ENCODE measurements at places on chromosomes 12 and 14. TPM values are rescaled to one million over a fixed set of nuclear protein-coding genes. Genes with fewer than 3 reads are reported as not detected.

Gene YAF2
- total RNA-seq, result 11.1 TPM

Gene VRTN
- not detected for total RNA-seq

Gene LRRIQ1
- total RNA-seq, result 0.44 TPM

Gene GPR65
- under 0.01 TPM for total RNA-seq

Gene NTN4
- 11.1 TPM for total RNA-seq

Gene WNT1
- not detected for total RNA-seq

Gene TAS2R50
- total RNA-seq, result 6.8 TPM

Gene CPNE6
- not detected for total RNA-seq

Gene CCDC88C
- total RNA-seq, result 0.15 TPM

Gene IAPP
- total RNA-seq, result not detected

Gene CD163
- total RNA-seq, result not detected

Gene CCDC38
- not detected for total RNA-seq

Gene RNASE2
- not detected for total RNA-seq

Gene FLRT2
- 6.4 TPM for total RNA-seq

Gene DTX1
- not detected for total RNA-seq

Gene SLC39A5
- total RNA-seq, result not detected

Gene C12orf75
- 79.7 TPM for total RNA-seq

Gene TMEM121
- total RNA-seq, result 13.2 TPM

Gene AMIGO2
- 1.2 TPM for total RNA-seq

Gene CCDC196
- not detected for total RNA-seq

Gene MANSC4
- total RNA-seq, result not detected

Gene SOCS4
- total RNA-seq, result 13.2 TPM

Gene LYZ
- total RNA-seq, result not detected

Gene DHRS2
- not detected for total RNA-seq

Gene RILPL2
- total RNA-seq, result 4.0 TPM

Gene EPYC
- not detected for total RNA-seq

Gene SYNJ2BP
- 18.0 TPM for total RNA-seq

Gene TMEM253
- 0.33 TPM for total RNA-seq

Gene POTEM
- not detected for total RNA-seq

Gene ADGRD1
- total RNA-seq, result 1.9 TPM

Gene KRT85
- not detected for total RNA-seq

Gene KERA
- not detected for total RNA-seq

Gene SERPINA3
- total RNA-seq, result 0.15 TPM

Gene ATL1
- total RNA-seq, result 13.8 TPM

Gene LRIG3
- 211 TPM for total RNA-seq

Gene CCDC175
- not detected for total RNA-seq

Gene MORN3
- 0.33 TPM for total RNA-seq

Gene CHGA
- not detected for total RNA-seq

Gene SLC6A15
- total RNA-seq, result 30.0 TPM

Gene CD4
- 0.15 TPM for total RNA-seq

Gene AHNAK2
- 407 TPM for total RNA-seq

Gene BMP4
- 14.8 TPM for total RNA-seq

Gene PRB2
- total RNA-seq, result not detected

Gene SLC15A4
- 53.8 TPM for total RNA-seq

Gene CACNA1C
- 28.1 TPM for total RNA-seq

Gene NEUROD4
- not detected for total RNA-seq

Gene MSI1
- total RNA-seq, result not detected

Gene ASB2
- total RNA-seq, result 0.50 TPM

Gene RNF212B
- total RNA-seq, result not detected

Gene FGF6
- total RNA-seq, result not detected

Gene HOXC12
- not detected for total RNA-seq

Gene DNAJC22
- total RNA-seq, result 3.3 TPM

Gene KRT75
- total RNA-seq, result not detected

Measured in smooth muscle cell of trachea (primary cell).